ENCODE measurements at places on chromosomes 12 and 14. TPM values are rescaled to one million over a fixed set of nuclear protein-coding genes. Genes with fewer than 3 reads are reported as not detected.

DNA sequence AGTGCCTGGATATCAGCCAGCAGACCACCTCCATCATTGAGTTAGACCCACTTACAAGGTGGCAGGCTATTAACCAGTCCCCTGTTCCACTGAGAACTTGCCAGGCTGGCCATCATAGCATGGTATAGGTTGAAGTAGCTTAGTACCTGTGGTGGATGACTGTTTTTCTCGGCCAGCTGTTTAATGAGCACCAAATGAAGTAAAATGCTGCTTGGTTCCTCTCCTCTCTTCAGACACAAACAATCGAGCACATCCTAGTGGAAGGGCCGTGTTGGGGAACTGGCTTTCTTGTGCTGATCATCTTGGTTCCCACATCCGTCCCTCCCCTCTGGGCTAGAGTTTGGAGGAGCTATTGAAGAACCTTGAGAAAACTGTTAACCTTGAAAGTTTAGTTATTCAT lies 486.2 kb downstream of the RAD51B start:
- no peak for DNase-seq

- no peak for DNase-seq
Measured at GRCh38 chr12:29198901-29199300, 49.8 kb downstream of the FAR2 start.

- no peak for DNase-seq
Measured at GRCh38 chr14:24425704-24426103, 3.8 kb downstream of the CBLN3 start.

- no peak for DNase-seq
Measured at GRCh38 chr12:112149596-112149995, 24.2 kb downstream of the TRAFD1 start.

GRCh38 chr12:2057795-2058408 lies 5.1 kb downstream of the CACNA1C start:
- DNase-seq, result no peak

- DNase-seq, result no peak
Measured at GRCh38 chr14:70018230-70018629, 139.0 kb downstream of the SMOC1 start.

DNA sequence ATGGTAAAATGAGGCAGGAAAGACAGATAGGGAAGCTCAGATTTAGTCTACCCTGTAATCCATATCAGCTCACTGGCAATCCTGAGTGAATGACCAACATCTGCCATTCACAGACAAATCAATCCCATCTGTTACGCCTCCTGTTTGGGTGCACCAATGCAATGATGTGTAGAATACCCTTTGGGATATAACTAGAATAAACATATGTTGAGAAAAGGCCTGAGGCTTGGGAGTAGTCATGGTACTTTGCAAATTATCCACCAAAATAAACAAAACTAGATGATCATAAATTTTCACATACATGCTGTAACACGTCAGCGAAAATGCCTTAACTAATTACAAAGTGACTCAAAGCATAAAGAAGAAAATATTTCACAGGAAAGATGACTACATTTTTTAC lies 78.8 kb downstream of the KCNC2 start:
- no peak for DNase-seq

DNA sequence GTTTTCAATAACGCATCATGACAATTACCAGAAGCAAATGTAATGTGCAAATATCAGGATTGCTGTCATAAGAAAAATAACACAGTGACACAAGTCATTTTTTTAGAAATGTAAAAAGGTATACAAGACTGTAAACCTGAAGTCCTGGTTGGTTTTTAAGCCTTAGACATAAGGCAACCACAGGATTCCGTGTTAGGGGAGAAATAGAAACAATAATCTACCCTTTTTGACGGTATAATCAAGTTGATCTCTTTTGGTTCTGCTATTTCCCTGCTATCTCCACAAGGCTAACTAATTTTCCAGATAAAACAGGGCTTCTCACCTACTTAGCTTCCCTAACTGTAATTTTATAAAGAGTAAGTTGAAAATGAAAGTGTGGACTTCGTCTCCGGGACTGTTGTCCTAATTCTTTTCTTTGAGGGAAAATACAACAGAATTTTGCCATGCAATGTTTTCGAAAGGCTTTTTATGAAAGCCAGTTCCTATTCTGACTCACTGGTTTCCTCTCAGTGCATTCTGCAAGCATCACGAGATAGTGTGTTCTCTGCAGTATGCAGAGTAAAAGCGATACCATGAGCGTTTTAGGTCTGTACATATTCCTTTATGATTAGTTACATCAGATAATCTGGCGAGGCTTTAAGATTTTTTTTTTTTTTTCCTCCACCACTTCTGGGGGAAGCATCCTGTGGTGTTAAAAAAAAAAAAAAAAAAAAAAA lies 10.6 kb downstream of the MYO1H start:
- DNase-seq, result no peak

GRCh38 chr14:97916100-97916499 lies 1118.9 kb downstream of the VRK1 start:
- no peak for DNase-seq

- DNase-seq, result no peak
Measured at GRCh38 chr12:49340971-49341776, 4.2 kb upstream of the C1QL4 start.

GRCh38 chr12:68086019-68086603 lies 73.4 kb downstream of the IFNG start:
- DNase-seq, result no peak

- no peak for DNase-seq
Measured at GRCh38 chr14:34981743-34982420, 910 bp upstream of the SRP54 start.

- DNase-seq, result no peak
Measured at GRCh38 chr12:114306646-114307045, 99.3 kb downstream of the TBX5 start.

- peak; percentile 16 for DNase-seq
Measured at GRCh38 chr14:100764471-100765115, 37.9 kb downstream of the DLK1 start.

DNA sequence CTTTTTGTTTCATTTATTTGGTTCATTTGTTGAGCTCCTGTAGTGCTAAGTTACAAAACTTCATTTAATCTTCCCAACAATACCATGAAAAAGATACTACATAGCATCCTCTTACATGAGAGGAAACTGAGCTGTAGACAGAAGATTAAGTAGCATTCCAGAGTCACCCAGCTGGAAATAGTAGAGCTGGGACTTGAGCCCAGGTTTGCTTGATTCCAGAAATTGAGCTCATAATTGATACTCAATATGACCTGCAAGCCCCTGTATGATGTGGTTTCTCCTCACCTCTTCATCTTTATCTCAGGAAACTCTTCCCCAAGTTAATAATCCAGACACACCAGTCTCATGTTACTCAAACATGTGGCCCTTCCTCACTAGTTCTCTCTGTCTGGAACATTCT lies 87.0 kb upstream of the DAAM1 start:
- DNase-seq, result no peak

DNA sequence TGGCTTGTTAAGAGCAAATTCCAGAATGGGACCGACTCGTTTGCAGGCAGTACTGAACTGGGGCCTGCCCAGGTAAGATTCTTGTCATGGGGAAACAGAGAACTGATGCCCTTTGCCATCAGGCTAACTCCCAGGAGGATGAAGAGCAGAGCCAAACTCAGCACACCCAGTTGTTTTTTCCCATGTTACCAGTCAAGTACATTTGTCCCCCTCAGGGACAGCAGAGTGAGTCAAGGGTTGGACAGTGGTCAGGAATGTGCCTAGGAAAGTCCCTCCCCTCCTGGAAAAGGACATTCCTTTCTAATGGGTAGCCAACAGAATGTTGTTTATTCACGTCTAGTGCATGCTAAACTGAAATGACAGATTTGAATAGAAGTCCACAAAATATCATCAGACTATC lies 1.6 kb downstream of the ART4 start:
- DNase-seq, result peak; percentile 77

- DNase-seq, result no peak
Measured at GRCh38 chr14:98120831-98121464, 1151.0 kb downstream of the BCL11B start.

DNA sequence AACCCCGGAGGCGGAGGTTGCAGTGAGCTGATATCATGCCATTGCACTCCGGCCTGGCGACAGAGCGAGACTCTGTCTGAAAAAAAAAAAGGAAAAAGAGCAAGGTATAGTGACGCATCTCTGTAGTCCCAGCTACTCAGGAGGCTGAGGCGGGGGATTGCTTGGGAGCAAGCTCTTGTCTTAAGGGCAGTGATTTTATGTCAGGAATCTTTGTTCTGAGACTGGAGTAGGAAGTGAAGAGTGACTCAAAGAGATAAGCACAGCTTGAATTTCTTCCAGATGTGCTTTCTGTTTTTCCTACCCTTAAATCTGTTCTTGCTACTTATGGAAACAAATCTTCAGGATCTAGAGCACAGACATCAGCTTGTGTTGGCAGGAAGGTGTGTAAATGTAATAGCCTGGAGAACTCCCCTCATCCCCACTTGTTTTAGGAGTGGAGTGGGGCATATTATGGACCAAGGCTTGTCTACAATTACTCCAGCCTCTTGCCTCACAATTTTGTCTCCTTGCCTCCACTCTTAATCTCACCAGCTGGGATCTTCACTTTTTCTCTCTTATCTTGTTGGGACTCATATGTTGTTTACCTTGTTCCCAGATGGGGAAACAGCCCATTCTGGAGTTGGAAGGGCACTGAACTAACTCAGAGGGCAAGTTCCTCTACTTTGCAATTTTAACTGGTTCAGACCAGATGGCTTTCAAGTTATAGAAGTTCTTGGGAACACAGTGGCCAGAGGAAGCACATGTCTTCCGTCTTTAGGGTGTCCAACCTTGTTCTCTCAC lies 7.5 kb downstream of the TMED2 start:
- DNase-seq, result no peak

- DNase-seq, result no peak
Measured at GRCh38 chr12:43763769-43764168, 5.0 kb downstream of the IRAK4 start.

DNA sequence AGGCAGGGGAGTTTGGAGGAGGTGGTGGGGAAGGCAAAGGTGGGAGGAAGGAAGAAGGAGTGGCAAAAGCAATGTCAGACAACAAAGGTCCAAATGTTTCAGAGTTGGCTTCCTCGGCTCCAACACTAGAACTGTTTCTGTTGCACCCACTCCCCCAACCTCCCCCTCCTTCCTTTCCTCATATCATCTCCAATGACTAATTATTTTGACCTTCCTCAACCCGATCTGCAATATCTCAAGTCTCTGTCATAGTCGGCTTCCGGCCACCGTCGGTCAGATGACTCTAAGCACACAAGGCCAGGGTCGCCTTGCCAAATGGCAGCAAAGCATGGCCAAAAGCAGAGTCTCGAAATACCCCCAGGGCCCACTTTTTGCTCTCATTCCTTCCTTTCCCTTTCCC lies 637.0 kb upstream of the TBX3 start:
- DNase-seq, result peak; percentile 72

DNA sequence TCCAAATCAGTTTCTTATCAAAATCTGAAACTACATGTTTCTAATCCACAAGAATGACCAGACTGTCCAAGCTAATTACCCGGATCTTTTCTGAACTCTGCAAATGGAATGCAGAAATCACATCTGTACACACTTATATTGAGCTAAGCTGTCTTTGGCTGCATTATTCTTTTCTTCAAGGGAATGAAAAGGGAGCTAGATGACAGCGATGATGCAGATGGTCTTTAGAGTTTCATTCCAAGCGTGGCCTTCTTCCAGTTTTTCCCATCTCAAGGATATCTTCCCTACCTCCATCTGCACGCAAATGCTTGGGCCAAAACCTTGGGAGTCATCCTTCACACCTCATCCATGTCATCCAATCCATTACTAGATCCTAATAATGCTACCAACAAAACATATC lies 12.6 kb downstream of the KCNH5 start:
- no peak for DNase-seq

- no peak for DNase-seq
Measured at GRCh38 chr14:103361867-103362266, 23.3 kb upstream of the MARK3 start.

DNA sequence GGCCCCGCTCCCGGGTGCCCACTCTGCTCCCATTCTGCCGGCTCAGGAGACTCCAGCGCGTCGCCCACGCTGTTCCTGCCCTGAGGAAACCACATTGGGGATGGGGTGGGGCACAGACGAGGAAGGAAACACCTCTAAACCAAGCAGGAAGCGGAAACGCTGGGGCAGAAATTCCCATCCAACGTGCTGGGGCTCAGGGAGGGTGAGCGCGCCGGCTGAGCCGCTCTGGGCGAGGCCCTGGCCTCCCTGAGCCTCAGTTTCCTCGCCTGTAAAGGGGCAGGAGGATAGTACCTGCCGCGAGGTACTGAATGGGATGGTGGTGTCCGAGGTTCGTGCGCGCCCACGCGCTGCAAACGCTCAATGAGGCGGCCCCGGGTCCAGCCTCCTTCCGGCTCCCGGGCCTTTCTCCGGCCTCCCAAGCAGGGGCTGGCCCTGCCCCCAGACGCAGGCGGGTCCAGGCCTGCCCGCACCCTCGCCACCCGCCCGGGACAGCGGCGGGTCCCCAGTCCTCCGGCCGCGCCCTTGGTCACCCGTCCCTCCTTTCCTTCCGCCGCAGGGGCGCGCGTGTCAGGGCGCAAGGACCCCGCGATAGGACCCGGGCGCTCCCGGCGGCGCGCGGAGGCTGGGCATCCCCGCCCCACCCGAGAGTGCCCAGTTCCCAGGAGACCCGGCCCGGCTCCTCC lies 673 bp downstream of the BEGAIN start:
- peak; percentile 38 for DNase-seq

- no peak for DNase-seq
Measured at GRCh38 chr14:68386950-68387779, 405.7 kb downstream of the ZFP36L1 start.

DNA sequence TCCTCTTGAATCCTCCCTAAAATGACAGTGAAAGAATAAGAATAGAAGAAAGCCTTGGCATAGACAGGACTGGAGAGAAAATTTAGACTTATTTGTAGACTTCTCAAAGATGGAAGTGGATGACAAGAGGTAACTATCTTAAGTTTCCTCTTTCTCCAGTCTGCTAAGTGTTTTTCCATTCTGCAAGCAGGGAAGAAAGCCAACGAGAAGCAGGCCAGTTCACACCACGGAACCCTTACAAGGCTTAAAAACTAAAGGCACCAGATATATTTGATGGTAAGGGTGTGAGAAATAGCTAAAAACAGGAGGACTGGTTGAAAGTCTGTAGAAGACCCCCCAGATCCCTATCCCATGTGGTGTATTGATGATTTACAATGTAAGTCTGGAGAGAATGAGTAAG lies 82.9 kb upstream of the GPHB5 start:
- no peak for DNase-seq

GRCh38 chr14:59847711-59848110 lies 22.9 kb downstream of the RTN1 start:
- DNase-seq, result no peak

DNA sequence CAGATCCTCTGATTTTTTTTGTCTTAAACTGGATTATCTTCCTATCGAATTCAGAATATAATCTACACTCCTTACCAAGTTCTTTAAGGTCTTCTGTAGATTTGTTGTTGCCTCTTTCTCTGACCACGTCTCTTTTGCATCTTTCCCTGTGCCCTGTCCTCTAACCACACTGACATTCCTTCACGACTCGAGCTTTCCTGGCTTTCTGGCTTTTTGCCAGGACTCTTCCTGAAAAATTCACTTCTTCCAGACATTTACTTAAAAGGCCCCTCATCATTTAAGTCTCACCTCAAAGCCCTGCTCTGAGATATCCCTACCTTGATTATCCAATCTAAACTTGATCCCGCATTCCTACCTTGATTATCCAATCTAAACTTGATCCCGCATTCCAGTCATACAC lies 422.3 kb upstream of the DCN start:
- no peak for DNase-seq

JAG2 gene
- total RNA-seq, result 28.6 TPM

SOAT2 gene
- total RNA-seq, result not detected

EID3 gene
- 1.2 TPM for total RNA-seq

MYF5 gene
- total RNA-seq, result not detected

TMEM30B gene
- 0.27 TPM for total RNA-seq

MEG3 gene
- total RNA-seq, result 24.7 TPM

PPM1H gene
- total RNA-seq, result 6.5 TPM

DBX2 gene
- 0.08 TPM for total RNA-seq

DDX11 gene
- 3.6 TPM for total RNA-seq

AQP5 gene
- total RNA-seq, result 0.38 TPM

ADCK1 gene
- 8.9 TPM for total RNA-seq
